Activated CD4-positive, CD25-positive, alpha-beta regulatory T cell treated with anti-CD3 and anti-CD28 coated beads, Interleukin-2, amount 50 U/mL, for 24 hours (primary cell): ENCODE measurements at places on chromosomes 11 and 22.

DNA sequence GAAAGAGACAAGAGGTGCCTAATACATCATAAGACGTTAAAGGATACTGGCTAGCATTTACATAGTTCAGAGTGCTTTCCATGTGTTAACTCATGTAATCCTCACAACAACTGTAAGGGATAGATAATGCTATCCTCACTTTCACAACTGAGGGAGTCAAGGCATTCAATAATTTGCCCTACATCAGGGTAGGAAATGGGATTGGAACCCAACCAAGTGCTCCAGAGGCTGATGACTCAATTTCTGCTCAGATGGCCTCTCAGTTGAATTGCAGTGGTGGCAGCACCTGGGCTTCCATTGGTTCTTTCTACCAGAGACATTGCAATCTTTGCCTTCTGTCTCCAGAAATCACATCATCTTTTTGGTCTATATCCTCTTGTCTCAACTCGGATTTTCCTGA, 232.9 kb downstream of the ETS1 start:
- ATAC-seq, result no peak

GRCh38 chr11:71340086-71340606, 87.8 kb upstream of the SHANK2 start:
- ATAC-seq, result no peak

DNA sequence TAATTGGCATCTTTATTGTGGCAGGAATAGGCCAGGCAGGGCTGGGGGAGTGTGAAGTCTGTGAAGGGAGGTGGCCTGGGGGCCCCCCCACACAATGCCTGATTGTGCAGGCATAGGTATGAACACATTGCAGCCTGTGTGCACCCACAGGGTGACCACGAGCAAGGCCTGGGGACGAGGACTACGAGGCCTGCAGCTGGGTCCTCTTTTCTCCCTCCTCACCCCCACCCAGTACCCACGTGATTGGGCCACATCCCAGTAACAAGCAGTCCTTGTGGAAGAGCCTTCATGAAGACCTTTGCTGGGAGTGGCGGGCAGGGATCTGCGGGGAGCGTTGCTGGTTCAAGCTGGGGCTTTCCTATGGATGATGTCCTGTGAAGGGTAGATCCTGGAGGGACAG, 29.3 kb downstream of the ZBTB16 start:
- ATAC-seq, result no peak

- no peak for ATAC-seq
Observed at GRCh38 chr11:35611741-35612140, 6.5 kb upstream of the FJX1 start.

GRCh38 chr11:109425554-109425953, 3.6 kb downstream of the C11orf87 start:
- ATAC-seq, result no peak

- no peak for ATAC-seq
Observed at GRCh38 chr22:49965091-49966040, 4.8 kb downstream of the PIM3 start.

- ATAC-seq, result no peak
Observed at GRCh38 chr22:37126882-37127281, 17.4 kb upstream of the TMPRSS6 start.

DNA sequence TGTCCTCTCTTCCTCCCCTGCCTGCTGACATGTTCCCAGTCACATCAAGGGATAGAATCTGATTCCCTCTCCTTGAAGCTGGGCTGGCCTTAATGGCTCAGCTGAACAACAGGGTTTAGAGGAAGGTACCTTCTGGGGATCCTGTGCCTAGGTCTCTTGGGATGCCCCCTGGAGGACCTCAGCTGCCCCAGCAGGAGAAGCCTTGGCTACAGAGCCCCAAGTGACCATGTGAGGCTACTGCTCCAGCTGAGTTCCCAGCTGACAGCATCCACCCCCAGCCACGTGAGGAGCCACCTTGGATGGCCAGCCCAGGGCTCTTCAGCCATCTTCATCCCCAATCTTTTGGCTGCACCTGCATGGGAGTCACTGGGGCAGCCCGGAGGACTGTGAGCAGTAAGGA, 1499.3 kb downstream of the TBC1D22A start:
- no peak for ATAC-seq

GRCh38 chr11:123428116-123428715, 1.9 kb upstream of the GRAMD1B start:
- ATAC-seq, result no peak

DNA sequence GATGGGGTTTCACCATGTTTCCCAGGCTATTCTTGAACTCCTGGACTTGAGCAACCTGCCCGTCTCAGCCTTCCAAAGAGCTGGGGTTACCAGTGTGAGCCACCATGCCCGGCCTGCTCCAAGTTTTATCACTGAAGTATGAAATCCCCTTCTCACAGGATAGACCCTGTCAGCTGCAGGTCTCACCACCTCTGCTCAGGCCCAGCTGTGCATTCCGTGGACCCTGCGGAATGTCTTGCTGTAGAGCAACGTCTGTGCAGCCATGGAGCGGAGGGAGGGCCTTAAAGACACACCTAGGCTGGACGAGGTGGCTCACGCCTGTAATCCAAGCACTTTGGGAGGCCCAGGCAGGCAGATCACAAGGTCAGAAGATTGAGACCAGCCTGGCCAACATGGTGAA, 625.4 kb downstream of the BRD1 start:
- ATAC-seq, result no peak

DNA sequence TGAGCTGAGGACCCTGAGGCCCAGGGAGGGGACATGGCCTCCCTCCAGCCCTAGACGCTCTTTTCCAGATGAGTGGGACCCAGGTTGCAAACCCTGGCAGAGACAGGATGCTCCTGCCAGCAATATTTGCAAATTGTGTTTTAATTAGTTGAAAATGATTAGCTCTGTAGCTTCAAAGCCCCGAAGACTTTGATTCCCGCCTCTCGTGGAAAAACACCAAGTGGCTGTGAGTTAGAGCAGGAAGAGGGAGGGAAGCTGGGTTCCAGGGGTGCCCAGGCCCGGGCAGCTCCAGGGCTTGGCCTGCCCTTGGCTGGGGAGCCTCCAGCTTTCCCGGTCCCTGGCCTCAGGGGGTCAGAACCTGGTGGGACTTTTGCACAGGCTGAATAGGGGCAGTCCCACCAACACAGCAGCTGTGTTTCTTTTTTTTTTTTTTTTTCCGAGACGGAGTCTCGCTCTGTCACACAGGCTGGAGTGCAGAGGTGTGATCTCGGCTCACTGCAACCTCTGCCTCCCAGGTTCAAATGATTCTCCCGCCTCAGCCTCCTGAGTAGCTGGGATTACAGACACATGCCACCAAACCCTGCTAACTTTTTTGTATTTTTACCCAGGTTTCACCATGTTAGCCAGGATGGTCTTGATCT, 101.6 kb upstream of the RTL6 start:
- no peak for ATAC-seq

DNA sequence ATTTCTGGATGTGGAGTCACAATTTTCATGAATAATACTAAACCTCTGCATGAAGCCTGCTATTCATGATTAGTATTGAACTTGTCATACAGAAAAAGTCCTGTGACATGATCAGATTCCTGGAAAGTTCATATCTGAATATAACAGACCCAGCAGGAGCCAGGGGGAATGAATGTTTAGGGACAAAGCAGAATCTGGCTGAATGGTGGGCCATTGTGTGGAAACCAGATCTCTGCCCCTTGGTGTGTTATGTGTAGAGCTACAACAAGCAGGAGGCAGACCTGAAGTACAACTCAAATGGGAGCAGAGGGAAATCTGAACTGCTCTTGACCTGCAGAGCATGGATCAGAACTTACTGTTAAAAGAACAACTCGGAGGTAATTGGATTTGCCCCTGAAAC, 30.3 kb downstream of the KREMEN1 start:
- no peak for ATAC-seq

DNA sequence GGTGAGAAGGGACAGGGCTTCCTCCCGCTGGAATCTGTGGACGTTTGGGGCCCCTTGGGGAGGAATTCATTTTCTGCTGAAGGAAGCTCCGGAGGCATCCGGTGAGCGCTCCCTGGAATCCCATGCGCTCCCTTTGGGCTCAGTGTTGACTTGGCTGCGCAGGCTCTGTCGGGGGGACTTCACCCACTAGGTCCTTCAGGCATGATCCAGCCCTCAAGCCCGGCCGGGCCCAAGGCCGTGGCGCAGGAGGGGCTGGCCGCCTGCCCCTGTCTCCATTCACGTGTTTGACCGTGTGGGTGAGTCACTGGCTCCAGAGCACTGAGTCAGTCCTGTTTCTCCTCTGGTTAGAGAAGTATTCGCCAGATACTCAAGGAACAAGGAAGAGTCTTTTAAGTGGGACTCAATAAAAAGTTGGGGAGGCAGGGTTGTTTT, 1.4 kb downstream of the CTTN start:
- ATAC-seq, result no peak

DNA sequence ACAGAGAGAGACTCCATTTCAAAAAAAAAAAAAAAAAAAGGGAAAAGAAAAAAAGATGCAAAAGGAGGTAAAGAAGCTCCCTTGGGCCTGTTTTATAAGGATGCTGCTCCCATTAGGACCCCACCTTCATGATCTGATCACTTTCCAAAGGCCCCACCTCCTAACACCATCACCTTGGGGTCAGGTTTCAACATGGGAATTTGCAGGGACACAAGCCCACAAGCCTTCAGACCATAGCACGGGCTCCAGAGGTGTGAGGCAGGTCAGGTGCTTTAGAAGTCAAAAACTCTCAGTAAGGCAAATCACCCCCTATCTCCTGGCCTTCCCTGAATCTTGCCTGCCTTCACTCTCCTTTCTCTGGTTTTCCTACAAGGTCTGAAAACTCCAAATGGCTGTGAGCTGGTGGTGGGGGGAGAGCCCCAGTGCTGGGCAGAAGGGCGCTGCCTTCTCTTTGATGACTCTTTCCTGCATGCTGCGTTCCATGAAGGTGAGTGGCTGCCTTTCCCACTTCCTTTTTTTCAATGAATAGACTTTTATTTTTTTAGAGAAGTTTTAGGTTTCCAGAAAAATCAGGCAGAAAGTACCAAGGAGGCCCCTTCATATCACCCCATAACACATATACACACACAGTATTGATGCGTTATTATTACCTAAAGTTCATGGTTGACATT, 13.2 kb downstream of the ASPHD2 start:
- ATAC-seq, result no peak

DNA sequence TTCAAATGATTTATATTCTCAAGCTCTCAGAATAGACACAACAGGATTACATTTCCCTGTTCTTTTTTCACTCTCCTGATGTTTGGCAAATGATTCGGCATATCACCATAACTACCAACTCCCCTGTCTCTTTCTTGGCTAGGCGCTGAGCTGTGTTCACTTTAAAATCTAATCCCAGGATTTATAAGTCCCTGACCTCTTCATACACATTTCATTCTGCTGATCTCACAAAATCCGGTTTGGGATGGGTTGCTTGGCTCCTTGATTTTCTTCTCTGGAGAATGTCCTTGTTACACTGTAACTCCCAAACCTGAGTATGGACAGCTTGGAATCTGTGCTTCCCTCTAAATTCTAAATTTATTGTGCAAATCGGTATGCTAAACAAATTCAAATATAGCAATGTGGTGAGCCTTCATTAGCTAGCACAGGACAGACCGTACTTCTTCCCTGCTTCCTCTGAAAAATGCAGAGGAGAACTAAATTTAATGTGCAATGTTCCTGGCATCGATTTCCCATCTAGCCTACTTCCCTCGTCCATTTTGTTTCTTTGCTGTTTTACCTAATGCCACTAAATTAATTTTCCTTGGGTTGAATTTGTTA, 858.5 kb upstream of the FAT3 start:
- no peak for ATAC-seq
